Common myeloid progenitor, CD34-positive (primary cell): ENCODE measurements at places on chromosomes 6 and 20.

GRCh38 chr6:35295521-35296315 is 1.9 kb upstream of the DEF6 start:
- no peak for DNase-seq

- no peak for DNase-seq
Measured at GRCh38 chr6:1325461-1326309, 13.8 kb downstream of the FOXQ1 start.

DNA sequence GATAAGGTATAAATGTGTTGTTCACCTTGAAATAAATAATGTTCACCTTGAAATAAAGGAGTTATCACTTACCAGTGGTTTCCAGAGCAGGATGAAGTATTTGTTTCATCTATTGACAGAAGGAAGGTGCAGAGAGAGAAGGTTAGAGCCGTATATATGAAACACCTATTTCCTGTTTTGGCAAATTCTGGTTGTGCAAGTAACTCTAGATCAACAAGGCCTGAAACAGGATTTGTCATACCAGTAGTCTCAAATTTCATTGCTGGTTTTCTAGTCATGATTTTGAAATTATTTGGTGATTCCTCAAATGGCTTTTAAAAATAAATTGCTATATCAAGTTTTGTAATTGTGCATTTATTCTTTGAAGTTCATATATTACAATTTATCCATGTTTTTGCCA is at the start of gene CRISP3:
Gene CRISP3 (minus strand): TSS at position 130 of the 400 bp plus-strand sequence. CDS start 21 bp downstream, at position 109.
- DNase-seq: no peak

DNA sequence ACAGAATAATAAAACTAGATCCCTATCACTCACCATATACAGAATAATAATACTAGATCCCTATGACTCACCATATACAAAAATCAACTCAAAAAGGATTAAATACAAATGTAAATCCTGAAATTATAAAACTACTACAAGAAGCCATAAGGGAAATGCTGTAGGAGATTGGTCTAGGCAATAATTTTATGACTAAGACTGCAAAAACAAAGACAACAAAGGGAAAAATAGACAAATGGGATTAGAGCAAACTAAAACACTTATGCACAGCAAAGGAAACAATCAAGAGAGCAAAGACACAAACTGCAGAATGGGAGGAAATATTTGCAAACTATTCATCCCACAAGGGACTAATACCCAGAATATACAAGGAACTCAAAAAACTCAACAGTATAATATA is 4.1 kb upstream of the RNF217 start:
- DNase-seq: no peak

- DNase-seq: no peak
Measured at GRCh38 chr6:79261666-79262065, 27.2 kb upstream of the HMGN3 start.

DNA sequence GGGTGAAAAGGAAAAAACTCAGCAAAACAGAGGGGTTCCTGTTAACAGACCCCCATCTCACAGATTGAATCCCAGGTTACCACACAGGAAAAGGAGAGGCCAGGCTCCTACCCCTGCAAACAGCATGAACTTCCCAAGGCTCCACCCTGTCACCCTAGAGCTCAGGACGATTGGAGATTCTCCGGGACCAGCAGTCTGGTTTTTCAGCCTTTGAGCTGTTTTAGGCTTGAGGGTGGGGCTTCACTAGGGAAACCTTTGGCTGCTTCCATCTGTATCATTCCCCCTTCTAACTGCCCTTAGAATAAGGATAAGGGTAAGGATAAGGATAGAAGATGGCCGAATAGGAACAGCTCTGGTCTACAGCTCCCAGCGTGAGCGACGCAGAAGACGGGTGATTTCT is 16.0 kb downstream of the C6orf58 start:
- no peak for DNase-seq

- DNase-seq: no peak
Measured at GRCh38 chr20:60295214-60295613, 337.0 kb downstream of the CDH26 start.

DNA sequence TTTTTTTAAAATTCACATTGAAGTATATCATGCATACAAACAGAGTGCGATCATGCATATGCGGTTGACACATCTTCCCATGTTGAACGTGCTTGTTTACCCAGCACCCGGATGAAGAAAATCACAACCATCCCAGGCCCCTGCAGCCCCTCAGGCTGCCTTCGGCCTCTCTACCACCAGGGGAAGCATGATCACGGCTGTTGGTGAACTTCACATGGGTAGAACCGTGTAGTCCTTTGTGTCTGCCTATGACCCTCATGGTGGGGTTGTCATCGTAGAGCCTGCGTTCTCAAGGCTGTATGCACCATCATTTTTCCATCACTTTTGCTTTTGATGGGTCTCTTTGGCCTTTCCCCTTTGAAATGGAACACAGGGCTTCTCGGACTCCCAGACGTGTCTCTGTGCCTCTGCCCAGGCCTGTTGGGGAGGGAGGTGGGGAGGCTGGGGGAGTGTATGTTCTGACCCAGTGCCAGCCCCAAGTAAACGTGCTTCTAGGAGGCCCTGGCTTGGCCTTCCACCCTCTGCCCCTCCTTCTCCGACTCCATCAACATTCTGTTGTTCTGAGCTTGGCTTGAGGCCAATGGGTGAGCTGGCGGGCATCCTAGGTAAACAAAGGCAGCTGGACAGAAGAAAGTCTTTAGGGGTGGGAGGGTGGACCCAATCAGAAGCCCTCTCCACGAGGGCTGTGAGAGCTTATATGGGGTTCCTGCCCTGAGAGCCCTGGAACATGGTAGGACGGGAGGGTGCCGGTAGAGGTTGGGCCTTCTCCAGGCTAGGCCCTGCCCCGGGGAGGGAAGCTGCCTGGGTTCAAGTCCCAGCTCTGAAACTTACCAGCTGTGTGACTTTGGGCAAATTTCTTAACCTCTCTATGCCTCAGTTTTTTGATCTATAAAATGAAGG is 39.7 kb downstream of the TGM2 start:
- no peak for DNase-seq

DNA sequence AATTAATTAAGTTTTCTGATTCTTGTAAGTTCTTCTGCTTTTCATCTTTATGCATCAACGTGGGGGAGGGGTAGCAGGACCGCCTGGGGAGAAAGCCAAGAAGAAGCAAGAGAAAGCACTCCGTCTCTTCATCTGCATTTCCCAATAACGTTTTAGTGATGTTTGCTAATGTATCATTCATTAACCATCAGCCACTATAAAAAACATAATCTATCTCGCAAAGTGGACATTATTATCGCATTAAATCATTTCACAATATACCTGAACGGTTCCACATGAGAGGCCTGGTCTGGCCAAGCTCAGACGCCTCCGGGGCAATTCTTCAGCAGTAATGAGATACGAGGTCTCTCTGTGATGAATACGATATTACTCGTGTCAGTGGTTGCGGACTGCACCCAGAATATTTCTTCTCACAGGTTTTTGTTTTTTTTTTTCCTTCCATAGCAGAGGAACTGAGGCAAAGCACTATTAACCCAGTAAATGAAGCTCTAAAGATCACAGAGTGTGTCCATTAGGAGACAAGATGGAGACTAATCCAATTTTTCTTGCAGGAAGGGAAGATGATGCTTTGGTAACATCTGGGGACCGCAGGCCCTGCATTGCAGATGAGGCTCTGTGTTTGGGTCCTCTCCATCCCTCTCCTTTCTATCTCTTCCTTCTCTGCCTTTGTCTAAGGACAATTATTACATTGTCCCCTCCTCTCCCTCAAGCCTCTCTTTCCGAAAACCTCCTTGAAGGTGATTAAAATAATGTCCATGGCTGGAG is 156.1 kb downstream of the SLC35B3 start:
- no peak for DNase-seq

GRCh38 chr6:25028328-25028727 is 92.6 kb upstream of the RIPOR2 start:
- no peak for DNase-seq

DNA sequence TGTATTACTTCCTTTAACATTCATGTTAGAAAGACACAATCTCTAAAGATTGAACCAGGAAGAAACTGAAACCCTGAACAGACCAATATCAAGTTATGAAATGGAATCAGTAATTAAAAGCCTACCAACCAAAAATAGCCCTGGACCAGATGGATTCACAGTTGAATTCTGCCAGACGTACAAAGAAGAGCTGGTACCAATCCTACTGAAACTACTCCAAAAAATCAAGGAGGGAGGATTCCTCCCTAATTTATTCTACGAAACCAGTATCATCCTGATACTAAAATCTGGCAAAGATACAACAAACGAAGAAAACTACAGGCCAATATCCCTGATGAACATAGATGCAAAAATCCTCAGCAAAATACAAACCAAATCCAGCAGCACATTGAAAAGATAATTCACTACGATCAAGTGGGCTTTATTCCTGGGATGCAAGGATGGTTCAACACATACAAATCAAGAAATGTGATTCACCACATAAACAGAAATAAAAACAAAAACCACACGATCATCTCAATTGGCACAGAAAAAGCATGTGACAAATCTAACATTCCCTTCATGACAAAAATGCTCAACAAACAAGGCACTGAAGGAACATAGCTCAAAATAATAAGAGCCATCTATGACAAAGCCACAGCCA is 15.0 kb downstream of the CDK19 start:
- no peak for DNase-seq

GRCh38 chr20:48313324-48313723 is 514.5 kb downstream of the PREX1 start:
- DNase-seq: no peak

DNA sequence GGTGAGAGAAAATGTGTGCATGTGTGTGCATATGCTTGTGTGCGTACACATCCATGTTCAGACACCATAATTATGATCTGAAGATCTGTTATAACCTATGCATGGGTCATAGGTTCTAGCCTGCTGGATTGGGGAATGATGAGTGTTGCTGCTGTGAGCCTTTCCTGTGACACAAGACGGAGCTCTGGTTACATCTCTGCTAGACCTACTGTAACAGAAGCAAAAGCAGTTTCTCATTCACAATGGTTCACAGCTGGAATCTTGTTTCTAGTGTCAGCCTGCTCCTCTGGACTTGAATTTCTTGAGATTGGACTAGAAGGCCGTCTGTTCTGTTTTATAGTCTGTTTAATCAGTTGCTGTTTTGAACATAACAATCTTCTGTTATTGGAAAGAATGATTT is 40.1 kb downstream of the DEFB114 start:
- no peak for DNase-seq

DNA sequence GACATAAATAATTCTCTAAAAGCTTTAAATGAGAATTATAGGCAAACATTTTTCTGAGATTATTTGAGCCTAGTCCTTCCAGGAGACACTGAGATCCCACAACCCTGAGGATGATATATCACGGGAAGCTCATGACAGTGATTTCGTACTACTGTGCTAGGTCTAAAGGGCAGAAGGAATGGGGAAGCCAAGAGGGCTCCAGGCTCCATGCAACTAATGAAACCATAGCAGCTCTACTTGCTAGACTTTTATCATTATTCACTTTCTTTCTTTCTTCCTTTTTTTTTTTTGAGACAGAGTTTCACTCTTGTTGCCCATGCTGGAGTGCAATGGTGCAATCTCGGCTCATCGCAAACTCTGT is 57.3 kb upstream of the SGK1 start:
- no peak for DNase-seq

- no peak for DNase-seq
Measured at GRCh38 chr20:1536893-1537730, 20.4 kb downstream of the SIRPD start.

DNA sequence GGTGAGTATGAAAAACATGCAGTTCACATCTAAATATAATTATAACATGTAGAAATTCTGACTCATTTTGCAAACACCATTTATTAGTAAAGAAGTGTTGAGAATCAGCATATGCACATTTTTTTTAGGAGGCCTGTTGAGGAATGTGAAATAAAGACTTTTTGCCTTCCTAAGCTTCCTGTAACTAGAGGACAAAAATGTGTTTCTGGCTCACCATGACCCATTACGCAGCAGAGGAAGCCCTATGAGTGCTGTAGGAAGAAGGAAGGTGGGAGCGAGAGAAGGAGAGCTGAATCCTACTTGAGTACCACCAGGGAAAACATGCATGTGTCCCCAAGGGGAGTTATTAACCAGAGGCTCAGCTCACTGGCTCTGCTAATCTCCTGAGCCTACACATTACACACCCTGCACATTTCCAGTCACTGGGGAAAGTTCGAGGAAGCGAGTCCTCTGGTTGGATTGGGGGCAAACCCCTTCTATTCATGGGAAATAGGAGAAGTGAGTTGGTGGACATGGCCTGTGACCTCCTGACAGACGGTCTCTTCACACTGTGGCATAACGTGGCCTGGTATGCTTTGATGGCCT is 540.5 kb upstream of the JAG1 start:
- DNase-seq: no peak

- DNase-seq: no peak
Measured at GRCh38 chr20:23078351-23079015, 7.6 kb downstream of the CD93 start.

- DNase-seq: no peak
Measured at GRCh38 chr6:125367036-125367782, 65.4 kb upstream of the HDDC2 start.

- DNase-seq: peak; percentile 93
Measured at GRCh38 chr20:51650685-51651134, 108.2 kb upstream of the NFATC2 start.

- DNase-seq: no peak
Measured at GRCh38 chr20:40176098-40176841, 512.8 kb downstream of the MAFB start.

DNA sequence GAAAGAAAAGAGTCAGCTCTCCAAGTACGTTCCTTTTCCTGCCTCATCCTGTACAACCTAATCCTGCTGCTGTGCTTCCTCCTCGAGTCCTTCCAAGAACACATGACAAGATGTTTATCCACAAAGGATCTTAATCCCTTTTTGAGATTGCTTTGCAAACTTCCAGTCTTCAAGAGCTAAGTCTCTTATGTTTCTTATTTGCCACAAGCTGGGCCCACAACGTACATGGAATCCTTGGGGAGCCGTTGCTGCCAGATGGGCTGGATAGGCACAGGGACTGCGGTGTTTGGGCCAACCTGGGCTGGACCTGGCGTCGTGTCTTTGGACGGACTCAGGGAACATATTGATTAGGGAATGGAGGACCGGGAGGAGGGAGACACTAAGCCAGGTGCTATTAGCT is 79.7 kb upstream of the AFDN start:
- DNase-seq: no peak

DNA sequence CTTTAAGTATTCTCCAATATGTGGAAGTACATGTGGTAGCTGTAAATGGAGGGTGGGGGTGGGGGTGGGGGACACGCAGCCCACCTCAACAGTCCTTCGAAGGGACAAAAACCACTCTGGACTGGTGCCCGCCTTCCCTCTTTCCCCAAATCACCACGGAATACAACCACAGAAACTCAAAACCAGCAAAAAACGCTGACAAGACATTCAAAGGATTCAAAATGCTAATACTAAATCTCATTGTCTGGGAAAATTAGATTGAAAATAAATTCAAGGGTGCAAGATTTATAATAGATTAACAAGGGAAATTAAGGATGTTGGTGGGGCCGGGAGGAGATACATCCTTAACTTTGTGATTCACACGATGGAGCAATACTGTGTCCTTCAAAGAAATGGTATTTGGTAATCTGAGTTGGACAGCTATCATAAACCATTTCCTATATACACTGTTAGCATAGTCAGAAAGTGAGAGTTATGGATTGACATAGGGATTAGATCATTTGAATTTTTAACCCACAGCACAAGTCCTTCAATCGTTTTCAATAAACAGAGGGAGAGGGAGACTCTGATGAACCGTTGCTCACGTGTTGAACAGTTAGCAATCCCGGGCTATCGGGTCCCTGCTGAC is 766 bp upstream of the TBC1D22B start:
- DNase-seq: no peak
